Iris pigment epithelial cell (primary cell): ENCODE measurements at places on chromosomes 12 and 14.

- no peak for DNase-seq
These were observed 59.1 kb downstream of the TBC1D30 start for GRCh38 chr12:64883264-64884163.

GRCh38 chr12:54384591-54385041, at the start of gene ZNF385A:
TSS of gene ZNF385A (minus strand) at chr12:54384733. CDS start at chr12:54384514, 219 bp downstream.
- no peak for DNase-seq

DNA sequence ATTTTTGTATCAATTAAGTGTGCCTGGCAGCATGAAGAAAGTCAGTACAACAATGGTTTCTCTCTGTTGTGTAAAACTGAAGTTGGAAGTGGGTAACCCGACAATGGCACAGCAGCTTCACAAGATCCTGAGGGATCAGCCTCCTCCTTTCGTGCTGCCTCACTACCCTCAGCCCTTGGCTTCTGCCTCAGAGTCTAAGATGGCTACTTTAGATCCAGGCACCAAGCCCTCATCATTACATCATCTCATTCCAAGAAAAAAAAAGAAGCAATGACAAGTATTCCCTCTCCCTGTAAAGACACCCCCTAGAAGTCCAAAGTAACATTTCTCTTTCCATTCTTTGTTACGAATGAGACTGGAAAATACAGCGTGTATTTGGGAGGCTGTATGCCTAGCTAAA, 92.6 kb downstream of the DNAI7 start:
- no peak for DNase-seq

DNA sequence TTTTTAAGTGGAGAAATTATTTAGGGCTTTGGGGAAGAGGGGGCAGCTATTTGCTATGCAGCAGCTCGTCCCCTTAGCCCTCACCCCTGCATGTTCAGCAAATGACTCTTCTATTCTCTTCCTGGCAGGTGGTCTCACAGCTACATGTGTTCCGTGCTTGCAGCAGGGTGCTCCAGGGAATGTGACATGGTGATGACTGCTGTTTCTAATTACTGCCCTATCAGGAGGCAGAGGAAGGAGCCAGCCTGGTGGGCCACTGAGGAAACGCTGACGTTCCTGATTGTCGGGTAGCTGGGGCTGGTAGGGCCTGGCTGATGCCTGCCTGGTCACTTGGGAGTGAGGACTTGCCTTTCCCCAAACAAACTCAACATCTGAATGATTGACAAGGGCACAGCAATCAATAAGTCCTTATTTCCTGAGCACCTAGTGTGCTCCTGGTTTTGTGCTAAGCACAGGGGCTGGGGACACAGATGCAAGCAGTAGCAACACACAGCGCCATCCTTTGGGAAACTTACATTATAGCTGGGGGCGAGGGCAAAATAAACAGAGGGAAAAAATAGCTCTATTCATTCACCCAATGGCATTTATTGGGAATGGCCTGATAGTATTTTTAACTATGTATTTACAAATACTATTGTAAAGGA, 377.8 kb downstream of the FUT8 start:
- no peak for DNase-seq

DNA sequence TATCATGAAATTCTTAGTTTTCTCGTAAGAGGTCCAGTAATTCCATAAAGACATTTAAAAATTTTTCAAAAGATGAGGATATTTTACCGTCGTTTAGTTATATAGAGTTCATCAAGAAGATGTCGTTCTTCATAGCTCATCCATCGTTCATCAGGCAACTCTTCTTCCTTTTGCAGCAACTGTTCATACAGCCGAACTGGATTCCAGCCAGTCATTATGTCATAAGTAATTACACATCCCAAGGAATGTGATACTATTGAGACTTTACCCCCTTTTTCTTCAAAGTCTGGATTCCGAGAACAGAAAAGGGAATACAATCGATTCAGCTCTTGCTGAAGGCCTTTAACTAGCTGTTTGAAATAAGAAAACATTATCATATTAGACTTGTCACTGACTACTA, 90.3 kb downstream of the DDHD1 start:
- DNase-seq = peak; percentile 58

GRCh38 chr12:62537551-62537950, 70.9 kb downstream of the MON2 start:
- DNase-seq = peak; percentile 90

DNA sequence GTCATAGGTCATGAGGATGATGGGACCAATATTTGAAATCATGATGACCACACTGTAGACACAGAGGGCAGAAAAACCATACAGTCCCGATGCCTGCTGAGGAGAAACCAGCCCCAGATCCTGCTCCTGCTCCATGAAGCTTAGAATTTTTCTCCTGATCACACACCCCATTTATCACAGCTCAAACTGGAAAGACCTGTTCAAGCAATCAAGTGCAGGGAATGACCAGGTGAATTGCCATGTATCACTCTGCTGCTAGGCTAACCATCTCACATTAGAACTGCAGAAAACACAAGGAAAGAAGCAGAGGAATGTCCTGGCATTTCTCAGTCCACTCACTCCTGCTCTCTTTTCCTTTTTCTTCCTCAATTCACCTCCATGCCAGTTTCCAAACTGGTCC, 18.1 kb downstream of the MANSC1 start:
- DNase-seq = no peak

DNA sequence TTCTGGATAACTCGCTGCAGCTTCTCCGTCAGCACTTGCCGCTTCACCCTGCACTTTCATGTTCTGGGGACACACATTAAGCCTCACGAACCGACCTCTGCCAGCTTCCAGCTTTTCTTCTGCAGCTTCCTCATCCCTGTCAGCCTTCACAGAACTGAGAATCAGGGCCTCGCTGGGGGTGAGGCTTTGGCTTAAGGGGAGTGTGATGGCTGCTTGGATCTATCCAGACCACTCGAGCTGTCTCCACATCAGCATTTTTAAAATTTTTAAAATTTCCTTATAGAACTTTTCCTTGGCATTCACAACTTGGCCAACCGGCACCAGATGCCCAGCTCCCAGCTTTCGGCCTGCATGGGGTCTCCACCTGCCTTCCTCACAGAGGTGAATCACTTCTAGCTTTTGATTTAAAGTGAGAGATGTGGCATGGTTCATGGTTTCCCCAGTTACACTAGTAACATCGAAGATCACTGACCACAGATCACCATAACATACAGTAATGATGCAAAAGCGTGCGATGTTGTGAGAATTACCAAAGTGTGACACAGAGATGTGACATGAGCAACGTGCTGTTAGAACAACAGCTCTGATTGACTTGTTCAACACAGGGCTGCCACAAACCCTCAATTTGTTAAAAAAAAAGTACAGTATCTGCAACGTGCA, 139.1 kb upstream of the C14orf180 start:
- no peak for DNase-seq

DNA sequence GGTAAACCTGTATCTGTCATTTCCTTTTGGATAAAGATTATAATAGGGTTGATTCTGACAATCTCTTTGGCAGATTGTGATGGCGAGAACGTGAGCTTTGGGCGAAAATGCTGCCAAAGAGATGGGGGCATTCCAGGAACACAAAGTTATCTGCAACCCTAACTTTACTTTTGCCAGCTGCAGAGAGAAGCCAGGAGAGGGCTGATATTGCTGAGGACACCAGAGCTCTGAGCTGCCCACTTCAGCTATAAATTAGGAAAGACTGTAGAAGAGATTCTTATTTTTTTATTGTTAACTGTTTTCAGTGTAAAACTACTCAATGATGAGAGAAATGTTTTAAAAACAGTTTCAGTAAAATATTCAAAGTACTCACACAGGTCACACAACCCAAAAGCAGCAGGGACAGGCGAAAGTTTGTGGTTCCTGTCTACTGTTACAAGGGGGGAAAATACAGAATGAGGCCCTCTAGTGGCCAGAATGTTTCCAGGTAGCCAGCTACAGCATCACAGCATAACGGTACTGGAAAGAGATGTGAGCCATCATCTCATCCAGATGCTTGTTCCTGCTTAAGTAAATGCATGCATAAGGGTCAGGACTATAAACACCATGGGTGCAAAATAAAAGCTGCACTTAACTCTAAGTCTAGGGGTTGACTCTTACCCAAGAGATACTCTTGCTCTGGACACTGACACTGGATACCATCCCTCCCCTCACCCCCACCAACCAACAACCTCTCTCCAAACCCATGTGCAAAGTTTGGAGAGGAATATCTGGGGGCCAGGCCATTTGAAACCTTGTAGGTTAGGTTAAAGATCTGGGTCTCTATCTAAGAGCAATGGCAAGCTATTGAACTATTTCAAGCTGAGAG, 498.4 kb downstream of the RMST start:
- DNase-seq = peak; percentile 4

GRCh38 chr14:61190341-61190740, 90.8 kb downstream of the TMEM30B start:
- DNase-seq = peak; percentile 52

GRCh38 chr14:29716150-29716549, 211.5 kb downstream of the PRKD1 start:
- peak; percentile 13 for DNase-seq

- no peak for DNase-seq
These were observed 1012.0 kb downstream of the FLRT2 start for GRCh38 chr14:86541972-86542371.

GRCh38 chr14:105168979-105169507, 467 bp upstream of the JAG2 start:
- no peak for DNase-seq

DNA sequence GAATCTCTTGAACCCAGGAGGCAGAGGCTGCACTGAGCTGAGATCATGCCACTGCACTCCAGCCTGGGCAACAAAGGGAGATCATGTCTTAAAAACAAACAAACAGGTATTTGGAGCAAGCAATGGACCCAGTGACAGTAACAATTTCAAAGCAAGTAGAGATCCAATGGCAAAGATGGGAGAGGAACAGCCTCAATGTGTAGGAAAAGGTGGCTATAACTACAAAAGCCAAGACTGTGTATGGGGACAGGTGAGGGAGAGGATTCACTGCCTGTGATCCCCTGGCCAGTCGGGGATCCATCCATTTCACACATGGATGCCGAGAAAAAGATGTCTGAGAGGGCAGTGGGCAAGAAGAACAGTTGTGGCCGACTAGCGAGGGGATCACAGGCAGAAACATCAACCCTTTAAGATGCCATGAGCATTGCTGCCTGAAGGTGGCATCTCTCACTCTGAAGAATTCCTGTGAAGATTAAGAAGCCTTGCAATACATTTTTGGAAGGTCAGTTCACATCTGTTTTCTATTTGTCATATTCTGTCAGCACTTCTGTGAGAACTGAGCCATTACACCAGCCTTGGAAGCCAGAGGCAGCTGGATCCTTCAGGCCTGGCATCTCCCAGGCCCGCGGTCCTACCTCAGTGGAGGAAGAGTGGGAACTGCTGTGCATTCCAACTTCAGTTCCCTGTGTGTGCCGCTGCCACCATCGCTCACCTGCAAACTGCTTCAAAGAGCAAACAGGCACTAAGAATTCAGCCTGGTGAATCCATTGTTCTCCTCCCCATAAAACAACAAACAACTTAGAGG, 54.5 kb upstream of the FRS2 start:
- peak; percentile 92 for DNase-seq

- no peak for DNase-seq
These were observed 431.9 kb downstream of the ADAMTS20 start for GRCh38 chr12:43120150-43120549.

- DNase-seq = no peak
These were observed 12.7 kb downstream of the TEP1 start for GRCh38 chr14:20400589-20400964.

DNA sequence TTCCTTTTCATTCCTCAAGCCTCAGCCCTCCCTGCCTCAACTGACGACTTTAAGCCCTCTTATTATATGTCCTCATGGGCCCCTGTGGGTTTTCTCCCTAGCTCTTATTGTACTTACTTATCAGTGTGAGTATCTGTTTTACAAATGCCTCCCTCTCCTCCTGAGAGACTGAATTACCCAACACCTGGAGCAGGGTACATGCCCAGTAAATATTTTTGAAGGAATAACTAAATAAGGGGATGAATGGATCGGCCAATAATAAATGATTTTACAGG, 95.8 kb upstream of the SLC35F4 start:
- no peak for DNase-seq

DNA sequence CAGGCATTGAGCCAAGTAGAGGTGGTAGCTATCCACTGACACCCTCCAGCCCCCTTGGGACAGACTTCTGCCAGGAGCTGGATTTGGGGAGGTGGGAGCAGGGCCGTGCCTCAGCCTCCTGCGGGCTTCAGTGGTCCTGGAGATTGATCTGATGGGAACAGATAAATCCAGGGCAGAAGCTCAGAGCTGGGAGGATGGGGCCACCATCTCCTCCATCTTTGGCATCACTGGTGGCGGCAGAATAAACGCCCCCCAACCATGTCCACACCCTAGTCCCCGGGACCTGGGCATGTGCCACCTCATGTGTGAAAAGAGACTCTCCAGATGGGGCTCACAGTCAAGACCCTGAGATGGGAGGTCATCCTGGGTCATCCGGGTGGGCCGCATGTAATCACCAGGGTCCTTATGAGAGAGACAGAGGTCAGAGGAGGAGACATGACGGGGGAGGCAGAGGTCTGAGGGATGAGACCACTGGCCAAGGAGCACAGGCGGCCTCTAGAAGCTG, 209.6 kb upstream of the RTL1 start:
- no peak for DNase-seq

- no peak for DNase-seq
These were observed 2.7 kb downstream of the BTBD7 start for GRCh38 chr14:93329965-93330608.

DNA sequence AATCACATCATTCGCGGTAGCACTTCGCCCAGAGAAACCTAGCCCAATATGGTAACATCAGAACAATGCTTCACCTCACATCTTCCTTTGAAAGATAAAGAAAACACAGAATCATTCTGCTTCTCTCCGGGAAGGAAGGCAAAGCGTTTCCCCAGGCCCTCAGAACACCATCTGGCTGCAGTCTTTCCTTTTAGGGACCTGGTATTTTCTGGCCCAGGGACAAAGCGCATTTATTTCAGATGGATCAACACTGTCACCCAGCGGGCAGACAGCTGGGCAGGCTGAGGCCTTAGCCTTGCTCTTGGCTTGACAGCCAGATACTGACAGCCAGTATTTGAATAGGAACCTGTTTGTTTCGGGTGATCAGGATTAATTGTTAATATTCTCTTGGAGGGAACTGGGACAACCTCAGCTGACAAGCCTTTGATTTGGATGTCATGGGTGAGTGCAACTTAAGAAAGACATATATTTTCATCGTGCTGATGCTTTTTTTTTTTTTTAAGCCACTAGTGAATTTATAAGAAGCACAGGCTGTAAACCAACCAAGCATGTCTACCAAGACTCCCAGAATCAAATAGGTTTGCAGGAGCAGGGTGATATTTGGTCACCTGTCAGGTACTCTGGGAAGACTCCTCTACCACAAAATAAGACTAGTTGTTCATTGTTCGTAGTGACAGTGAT, 118.9 kb downstream of the VEZT start:
- DNase-seq = peak; percentile 88

GRCh38 chr14:103023881-103024473, 33.4 kb downstream of the CDC42BPB start:
- DNase-seq = peak; percentile 72

- DNase-seq = no peak
These were observed 13.5 kb downstream of the COQ5 start for GRCh38 chr12:120515496-120515895.
